ENCODE measurements at places on chromosomes 7 and 10.
A peak's percentile ranks its signal among the peaks of the same experiment; 100 is the strongest.

GRCh38 chr10:23975431-23975830 is 233.5 kb upstream of the KIAA1217 start:
- no peak for DNase-seq

GRCh38 chr7:140621401-140622021 is 19.1 kb downstream of the DENND2A start:
- DNase-seq: no peak

- no peak for DNase-seq
These were observed 74.2 kb downstream of the EZH2 start for GRCh38 chr7:148809856-148810255.

DNA sequence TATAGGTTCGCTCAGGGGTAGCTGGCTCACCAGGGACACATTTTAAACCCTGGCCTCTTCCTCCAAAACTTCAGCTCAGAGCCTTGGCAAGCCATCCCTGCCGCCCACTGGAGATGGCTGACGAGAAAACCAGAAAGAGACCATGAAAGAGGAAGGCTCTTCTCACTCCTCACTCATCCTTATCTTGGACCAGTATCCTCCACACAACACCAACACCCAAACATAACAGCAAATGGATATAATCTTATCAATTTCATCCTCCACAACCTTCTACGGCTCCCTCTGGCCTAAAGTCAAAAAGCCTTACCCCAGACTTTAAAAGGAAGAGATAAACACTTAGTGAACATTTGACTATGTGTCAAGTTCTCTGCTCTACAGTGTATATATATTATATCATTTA is 26.9 kb downstream of the DLG5 start:
- DNase-seq: no peak

DNA sequence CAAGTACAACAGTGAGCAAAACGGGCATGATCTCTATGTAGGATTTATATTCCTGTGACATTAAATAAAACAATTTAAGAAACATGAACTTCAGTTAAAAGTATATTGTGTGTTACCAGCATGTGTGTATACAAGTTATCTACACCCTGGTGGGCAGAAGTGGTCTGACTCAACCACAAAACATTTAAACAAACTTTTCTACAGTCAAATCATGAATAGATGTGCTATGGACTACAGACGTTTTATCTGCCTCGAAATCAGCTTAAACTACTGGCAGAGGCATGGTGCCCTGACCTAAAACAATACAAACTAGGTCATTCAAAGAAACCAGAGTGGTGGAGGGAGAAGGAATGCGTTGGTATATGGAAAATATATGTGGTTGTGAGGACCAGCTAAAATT is 3.6 kb downstream of the ARL3 start:
- no peak for DNase-seq

DNA sequence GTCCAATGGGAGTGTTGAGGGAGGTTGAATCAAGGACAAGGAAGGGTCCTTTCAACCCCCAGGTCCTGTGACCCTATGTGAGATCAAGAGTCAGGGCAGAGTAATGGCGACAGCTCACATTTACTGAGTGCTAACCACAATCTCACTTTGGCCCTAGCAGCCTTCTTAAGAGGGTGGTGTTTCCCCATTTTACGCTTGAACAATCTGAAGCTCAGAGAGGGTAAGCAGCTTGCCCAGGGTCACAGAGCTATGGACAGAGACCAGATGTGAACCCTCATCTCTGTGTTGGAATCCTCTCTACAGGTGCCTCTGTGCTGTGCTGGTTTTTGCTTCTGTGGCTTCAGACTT is 102.0 kb downstream of the GRK5 start:
- no peak for DNase-seq

DNA sequence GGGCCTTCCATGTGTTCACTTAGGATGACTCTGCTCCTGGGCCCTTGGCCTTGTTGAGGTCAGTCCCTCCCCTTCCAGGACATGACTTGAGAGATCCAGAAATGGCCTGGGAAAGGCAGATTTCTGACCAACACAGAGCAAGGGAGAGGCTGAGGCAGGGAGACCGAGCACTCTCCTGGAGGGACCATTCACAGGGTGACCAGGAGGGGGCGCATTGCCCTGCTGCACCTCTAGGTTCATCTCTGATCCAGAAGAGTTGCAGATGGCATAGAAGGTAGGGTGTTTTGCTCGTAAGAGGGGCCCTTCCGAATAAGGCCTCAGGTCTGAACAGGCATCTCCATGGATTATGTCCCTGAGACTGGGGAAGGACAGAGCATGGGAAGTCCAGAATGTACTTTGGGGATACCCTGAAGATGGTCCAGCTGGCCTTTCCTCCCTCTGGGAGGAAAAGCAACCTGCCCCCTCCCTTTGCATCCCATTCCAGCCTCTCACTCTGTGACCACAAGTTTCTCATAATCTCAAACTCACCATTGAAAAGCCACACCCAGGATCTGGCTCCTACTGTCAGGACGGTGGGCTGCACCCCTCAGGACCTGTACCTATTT is 6.6 kb downstream of the DMBT1 start:
- no peak for DNase-seq

DNA sequence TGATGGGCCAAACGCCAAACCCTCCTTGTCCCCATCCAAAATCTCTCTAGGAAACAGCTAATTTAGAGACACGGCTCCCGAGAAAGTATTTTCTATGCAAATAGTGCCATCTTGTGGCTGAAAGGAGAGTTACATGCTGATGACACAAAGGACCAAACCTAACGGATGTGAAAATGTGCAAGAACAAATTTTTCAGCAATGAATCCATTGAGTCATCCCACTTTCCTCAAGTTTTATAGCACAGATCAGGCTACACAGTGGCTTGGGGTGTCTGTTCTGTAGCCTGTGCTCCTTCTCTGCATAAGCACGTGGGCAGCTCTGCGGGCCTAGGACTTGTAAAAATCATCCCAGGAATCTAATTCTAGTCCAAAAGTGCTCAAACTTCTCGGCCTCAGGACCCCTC is 154.8 kb upstream of the PRR15 start:
- DNase-seq: peak; percentile 58

GRCh38 chr10:60162631-60163030 is 227.0 kb downstream of the ANK3 start:
- DNase-seq: no peak

DNA sequence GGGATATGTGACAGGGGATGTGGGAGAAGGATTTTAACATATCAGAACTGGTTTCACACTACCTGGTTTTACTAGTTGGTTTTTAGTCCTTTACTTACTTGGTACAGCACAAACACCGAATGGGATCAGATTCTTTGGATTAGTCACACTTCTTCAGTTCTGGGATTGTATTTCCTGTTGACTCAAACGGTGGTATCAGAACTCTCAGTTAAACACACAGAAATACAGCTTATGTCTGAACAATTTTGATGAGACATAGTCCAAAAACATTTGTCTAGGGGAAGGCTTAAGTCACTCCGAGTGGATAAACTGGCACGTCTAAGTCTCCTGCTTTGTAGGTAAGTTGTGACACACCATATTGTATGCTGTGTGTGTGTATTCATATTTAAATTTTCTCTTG is 480.5 kb downstream of the PHTF2 start:
- no peak for DNase-seq

DNA sequence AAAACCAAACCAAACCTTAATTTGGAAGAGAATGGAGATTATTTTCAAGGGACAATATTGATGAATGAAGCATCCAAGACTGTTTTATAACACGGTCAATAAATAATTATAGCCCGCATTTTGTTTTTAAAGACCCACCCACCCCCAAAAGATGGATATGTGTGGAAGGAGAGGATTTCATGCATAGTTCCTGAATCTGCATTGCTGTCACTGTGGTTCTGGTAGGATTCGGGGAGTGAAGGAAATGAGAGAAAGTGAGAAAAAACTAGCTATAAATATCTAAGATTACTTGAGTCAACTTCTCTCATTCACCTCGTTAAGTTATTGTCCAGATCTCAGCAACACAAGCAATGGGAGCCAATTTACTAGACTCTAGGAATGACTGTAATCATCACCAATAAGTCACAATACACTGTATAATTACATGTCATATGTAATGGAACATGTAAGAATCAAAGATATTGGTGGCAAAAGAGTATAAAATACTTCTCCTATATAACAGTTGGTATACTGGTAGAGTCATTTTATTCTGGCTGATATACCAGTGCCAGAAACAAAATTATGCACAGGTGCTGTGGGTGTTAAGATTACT is 30.2 kb downstream of the NAMPT start:
- DNase-seq: no peak

DNA sequence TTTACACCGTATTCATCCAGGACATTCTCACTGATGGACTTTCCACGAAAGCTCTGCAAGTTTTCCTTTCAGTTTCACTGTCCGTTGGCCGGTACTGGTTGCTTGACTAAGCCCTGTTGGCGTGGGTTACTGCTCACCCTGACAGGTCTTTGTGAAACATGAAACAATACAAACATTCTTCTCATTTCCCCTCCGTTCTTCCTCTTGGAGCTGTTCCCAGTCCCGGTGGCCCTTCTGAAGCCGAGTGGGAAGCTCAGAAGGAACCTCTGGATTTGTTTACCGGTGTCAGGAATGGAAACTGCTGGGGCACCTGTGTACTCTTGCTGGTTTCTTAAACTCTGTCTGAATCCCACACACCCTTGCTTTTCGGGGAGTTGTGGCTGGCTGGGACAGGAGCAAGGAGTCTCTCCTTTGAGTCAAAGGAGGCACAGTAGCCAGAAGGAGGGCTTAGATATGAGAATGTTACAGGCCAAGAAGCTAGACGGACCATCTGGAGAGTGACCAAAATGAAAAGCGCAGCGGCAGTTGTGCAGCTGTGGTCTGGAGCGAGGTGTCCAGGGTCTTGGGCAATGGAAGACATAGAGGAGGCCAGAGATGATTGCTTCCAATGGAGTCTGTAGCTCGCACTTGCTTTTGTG is 45.7 kb downstream of the LYZL2 start:
- peak; percentile 9 for DNase-seq

DNA sequence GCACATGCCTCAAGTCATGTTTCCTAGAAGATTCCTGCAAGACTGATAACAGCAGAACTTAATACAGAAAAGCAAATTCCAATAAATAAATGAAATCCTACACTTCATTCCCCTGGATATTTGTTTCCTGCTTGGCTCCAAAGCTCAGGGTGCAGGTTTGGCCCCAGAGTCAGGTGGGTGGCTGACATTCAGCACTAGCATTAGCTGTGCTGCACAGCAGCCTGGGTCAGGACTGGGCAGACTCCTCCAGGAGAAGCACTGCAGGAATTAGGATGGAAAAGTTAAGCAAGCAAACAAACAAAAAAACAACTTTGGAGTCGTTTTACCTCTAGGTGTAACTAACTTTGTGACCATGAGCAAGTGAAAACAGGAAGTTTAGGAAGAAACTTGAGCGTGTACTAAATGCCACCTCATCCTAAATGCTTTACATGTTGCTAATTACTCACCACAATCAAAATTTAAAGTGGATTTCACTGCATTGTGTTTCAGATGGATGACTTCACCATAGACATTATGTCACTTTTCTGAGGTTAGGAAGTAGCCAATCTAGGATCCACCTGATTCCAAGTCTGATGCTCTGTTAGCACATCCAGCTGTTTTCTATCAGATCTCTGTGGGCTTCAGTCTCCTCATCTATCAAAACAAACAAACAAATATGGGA is 239.4 kb downstream of the C7orf25 start:
- DNase-seq: no peak

DNA sequence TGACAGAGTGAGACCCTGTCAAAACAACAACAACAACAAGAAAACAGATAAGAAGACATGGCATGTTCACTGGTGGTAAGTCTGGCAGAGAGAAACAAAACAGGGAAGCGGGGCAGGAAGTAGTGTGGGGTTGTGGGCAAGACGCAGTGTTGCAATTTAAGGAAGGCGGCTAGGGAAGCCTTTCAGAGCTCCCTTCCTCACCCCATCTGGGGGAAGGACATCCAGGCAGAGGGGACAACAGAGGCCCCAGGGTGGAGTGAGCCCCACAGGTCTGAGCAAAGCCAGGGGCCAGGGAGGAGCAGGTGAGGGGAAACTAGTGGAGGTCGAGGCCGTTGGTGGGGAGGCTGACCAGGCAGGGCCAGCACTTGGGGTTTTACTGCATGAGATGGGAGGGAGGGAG is 16.8 kb downstream of the LAT2 start:
- DNase-seq: no peak

All from NCI-H774 (cell line).